ENCODE measurements at places on chromosomes 3 and 15.

- DNase-seq, result no peak
Measured at GRCh38 chr3:64491843-64492242, 196.0 kb downstream of the ADAMTS9 start.

- no peak for DNase-seq
Measured at GRCh38 chr3:56879436-56880215, 77.9 kb upstream of the ARHGEF3 start.

GRCh38 chr15:33021806-33022389 lies 172.6 kb downstream of the FMN1 start:
- DNase-seq, result peak; percentile 64

DNA sequence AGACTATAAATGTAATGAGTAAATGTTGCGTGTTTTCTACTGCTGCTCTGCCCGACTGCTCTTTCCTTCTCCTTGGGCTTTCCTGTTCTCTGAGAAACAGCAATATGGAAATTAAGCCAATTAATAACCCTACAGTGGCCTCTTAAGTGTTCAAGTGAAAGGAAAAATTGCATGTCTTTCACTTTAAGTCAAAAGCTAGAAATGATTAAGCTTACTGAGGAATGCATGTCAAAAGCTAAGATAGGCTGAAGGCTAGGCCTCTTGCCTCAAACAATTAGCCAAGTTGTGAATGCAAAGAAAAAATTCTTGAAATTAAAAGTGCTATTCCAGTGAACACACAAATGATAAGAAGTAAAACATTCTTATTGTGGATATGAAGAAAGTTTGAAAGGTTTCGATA lies 55.0 kb downstream of the ATP2C1 start:
- no peak for DNase-seq

DNA sequence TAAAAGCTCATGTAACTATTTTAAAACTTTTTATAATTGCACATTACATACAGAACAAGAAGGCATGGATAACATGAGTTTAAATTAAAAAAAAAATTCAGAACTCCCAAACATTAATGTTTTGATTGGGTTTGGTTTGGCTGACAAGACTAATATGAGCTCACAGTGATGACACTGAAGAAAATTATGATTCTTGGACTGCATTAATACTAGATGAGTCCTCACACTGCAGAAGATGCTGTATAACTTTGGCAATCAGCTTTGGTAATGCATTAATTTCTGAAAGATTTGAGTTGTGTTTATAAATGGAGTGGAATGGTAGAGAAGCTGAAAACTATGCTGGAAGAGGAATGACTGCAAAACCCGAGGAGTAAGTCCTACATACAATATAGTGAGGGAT lies 358.9 kb downstream of the PLCL2 start:
- DNase-seq, result no peak

GRCh38 chr3:50639055-50639494 lies 22.1 kb downstream of the MAPKAPK3 start:
- DNase-seq, result no peak

DNA sequence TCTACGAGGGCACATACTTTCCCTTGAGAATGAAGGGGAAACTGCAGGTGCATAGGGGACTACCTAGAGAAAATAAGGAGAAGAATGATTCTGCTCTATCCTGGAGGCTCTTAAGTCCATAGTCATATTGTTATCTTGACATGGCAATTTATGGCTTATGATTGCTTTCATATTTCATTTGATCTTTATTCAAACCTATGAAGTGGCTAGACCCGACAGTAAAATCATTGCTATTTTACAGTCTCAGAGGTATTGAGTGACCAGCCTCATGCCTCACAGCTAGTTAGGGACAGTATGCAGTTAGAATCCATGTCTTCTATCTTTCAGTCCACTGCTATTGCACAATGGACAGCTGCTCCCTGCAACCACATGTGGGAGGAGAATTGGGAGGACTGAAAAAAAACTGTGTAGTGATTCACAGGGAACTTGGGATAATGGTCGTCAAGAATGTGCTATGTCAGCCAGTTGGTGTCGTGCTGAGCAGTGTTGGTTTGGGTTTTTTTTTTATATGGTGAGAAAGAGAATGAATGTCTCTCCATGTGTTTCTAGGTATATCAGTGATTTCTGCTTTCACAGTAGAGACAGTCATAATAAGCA lies 63.2 kb upstream of the SPPL2A start:
- DNase-seq, result peak; percentile 3

DNA sequence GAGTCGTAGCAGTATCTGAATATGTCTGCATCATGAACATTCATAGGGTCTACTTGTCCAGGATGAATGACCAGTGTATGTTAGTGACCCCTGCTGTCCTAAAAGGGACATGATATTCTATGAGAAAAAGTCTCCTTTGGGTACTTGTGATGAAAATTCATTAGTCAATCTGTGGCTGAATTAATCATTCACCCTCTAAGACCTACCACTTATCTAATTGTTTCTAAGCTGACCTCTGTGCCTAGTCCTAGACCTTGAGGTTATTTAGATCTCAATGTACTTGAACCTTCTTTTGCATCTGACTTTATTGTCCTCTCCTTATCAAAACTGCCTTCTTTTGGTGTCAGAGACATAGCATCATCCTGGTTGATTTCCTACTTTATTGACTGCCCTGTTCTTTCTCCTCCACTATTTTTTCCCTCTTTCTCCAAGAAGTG lies 799.3 kb downstream of the DIPK2A start:
- peak; percentile 34 for DNase-seq

DNA sequence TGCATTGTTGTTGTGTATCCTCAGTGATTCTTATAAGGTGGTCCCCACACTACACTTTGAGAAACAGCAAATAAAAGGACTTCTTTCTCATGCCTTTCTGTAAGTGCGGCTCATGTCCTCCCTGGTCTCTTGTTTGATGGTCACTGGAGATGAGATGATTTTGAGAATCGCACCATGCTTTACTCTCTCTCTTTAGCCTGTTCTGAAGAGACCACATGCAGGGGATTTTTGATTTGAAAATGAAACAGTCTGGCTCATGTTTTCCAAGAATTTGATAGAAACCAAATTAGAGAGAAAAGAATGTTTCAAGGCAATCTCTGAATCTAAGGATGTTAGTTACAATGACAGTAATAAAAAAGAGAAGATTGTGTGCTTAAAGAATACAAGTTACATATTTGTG lies 18.0 kb downstream of the CLDN11 start:
- no peak for DNase-seq

GRCh38 chr3:45345846-45346580 lies 42.4 kb upstream of the LARS2 start:
- DNase-seq, result no peak

- no peak for DNase-seq
Measured at GRCh38 chr3:27449530-27450150, 34.5 kb downstream of the SLC4A7 start.

DNA sequence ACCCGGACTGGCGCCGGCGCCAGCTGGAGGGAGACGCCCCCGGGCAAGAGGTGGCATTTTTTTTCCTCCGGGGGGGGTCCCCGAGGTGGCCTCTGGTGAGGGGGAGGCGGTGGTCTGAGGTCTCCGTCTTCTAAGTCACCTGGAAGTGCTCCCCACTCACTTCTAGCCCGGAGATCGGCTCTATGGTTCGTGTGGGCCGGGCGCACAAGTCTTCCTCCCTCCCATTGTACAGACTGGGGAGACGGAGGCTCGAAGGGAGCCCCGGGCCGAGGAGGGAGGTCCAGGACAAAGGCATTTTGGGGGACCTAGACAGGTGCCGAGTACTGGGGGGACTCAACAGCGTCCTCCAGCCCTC lies 4.4 kb downstream of the GATA2 start:
- DNase-seq, result no peak

GRCh38 chr15:22956978-22957260 lies 23.2 kb downstream of the CYFIP1 start:
- no peak for DNase-seq

DNA sequence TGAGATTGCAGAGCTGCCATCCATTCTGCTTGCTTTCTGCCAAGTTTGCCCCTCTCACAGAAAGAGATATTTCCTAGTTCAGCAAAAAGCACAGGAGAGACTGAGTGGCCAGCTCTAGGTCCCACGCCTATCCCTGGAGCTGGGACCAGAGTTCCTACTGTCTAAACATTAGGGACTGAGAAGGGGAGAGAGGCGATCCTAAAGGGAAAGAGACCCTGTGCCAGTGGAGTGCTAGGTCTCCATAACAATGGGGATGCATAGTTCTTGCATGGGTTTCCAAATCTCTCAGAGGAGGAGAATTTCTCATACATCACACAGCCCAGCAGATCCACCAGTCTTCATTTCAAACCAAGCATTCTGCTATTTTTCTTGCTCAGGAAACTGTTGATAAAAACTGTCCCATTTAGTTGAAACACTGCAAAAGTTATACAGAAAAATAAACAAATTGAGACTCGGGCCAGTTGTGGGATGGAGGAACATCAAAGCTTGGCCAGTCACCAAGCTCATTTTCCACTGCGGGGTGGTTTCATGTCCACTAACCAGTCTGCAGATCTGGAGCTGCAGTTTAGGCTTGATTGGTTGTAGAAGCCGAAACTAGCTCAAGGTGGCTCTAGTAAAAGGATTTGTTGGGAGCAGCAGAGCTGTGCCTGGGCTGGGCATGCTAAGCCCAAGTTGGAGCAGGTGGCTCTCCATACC lies 62.7 kb downstream of the EEFSEC start:
- DNase-seq, result no peak

DNA sequence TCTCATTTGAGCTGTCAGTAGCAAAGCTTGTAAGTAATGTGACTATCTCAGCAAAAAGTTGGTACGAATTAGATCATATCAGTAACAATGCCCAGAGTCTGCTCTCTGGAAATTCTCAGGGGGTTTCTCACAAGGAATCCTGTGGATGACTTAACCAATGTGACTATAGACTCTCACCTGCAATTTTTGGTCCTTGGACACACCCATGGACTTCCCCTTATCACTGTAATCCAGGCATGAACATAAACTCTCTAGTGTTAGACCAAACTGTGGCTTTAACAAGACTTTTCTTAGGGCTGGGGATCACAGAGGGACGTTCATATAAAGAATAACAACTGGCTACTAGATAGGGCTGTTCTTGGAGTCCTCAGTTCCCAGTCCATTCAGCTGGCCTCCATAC lies 3.9 kb upstream of the ZNF80 start:
- DNase-seq, result no peak

Data from left kidney (tissue), 8 donors.